ENCODE measurements at places on chromosomes 3 and 15.
A peak's percentile ranks its signal among the peaks of the same experiment; 100 is the strongest.

DNA sequence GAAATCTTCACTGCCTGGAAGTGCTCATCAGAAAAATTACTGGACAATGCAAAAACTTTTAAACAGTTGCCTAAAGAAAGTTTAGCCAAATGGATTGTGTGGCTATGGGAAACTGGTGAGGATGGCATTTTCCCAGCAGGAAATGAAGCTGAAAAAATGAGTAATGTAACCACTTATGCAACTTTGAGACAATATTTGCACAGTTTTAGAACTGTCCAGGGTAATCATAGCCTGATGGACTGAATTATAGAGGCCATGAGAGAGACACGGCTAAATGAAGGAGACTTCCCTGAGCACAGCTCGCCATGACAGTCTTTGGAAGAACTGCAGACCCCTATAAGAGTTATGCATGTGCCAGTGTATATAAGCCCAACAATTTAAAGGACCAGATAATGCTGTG lies 881.5 kb downstream of the VGLL3 start:
- no peak for DNase-seq

DNA sequence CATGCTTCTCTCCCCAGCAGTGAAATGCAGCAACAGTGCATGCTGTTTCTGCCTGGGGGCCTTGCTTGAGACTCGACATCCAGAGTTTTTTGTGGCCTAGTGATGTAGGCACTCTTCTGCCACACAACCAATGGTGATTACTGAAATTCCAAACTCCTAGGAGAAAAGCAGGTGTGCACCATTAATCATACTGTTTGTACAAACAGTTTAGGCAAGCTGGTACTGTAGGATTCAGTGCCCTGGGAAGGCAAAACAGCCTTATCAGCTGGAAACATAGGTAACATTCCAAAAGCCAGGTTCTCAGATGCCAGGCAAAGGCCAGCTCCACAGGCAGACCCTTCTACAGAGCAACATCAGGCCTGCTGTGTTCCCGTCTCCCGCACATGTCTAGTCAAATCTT lies 17.5 kb upstream of the RBP1 start:
- DNase-seq = no peak

DNA sequence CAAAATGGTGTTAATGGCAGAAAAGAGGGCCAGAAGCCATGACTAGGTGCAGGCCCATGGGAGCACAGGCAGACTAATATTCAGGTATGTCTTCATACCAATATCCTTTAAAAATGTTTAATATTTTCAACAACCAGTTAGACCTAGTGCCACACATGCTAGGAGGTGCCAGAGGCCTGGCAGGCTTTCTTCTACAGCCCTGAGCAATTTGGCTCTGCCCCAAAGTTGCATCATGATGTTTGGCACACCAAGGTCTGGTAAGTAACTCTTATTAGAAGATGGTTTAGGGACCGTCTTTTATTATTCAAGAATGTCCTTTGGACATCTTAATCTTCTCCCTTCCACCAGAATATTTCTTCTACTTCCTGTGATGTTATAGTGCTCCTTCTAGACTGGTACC lies 34.8 kb downstream of the MITF start:
- DNase-seq = no peak

DNA sequence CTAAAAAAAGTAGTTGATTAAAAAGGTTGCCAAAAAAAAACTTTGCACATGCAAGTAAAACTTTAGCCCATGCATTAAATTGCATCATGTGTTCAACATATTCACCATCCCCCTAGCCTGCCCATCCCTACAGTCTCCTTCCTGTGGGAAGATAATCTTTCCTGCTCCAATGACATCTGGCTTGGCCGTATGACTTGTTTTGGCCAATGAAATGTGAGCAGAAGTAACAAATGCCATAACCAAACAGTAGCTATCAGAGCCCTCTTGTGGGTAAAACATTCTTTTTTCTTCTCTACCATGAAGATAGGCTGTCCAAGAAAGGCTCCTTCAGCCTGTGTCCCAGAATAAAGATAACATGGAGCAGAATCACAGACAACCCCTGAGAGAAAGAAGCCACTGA lies 15.3 kb downstream of the ERC2 start:
- DNase-seq = no peak

- no peak for DNase-seq
These were observed 17.7 kb upstream of the GSK3B start for GRCh38 chr3:120111898-120112297.

GRCh38 chr3:52498137-52499054 lies 3.3 kb downstream of the STAB1 start:
- no peak for DNase-seq

DNA sequence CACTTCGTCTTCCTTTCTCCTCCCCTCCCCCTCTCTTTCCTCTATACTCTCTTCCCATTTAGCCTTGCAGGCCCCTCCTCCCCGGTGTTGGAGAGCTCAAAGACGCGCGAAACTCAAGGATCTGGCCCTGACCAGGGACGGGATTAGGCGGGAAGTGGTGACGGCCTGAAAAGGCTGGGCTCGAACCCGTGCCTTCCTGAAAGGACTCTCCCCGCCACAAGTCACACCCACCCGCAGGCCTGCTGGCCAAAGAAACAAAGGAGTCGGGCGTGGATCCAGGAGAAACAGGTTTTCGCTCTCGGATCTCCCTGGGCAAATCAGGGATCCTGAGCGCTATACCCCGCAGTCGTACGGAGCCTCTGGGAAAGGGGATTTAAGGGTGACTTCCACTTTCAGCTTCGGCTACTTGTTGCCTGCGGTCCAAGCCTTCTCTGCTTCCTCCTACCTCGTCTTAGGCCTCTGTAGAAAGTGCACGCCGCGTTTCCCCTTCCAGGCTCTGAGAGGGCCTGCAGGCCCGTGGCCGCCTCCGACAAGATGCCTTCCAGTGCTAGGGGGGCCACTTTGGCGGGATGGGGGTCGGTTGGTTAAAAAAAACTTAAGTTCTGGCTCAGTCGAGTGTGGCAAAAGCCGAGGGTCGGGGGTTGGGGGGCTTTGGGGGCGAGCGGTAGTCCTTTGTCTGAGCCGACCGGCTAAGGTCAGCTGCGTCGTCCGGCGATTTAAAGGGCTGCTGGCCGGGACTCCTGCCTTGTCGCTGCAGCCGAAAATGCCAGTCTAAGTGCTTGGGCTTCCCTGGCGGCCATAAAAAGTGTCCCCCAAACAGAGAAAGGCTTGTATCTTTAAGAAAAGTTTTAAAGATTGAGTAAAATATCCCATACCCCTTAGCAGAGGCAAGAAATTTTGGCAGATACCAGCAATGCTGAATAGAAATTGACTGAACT lies 8.2 kb downstream of the ZIC4 start:
- DNase-seq = no peak

DNA sequence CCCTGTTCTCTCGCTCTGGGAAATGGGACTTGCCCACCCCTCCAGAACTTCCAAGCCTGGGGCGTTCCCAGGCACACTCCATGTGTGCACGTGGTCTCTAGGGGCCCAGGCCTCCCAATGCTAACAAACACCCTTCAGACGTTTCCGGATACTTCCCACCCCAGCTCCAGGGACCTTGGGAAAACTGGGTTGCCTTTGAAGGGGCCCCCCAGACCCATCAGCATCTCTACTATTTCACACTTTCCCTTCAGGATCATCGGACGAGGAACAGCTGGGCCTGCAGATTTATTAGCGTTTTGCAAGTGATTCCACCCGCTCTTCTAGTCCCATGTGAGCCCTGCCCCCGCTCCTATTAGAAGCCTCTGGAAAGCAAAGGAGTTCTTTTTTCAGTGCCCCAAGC lies 63.2 kb downstream of the MAGEF1 start:
- DNase-seq = no peak

GRCh38 chr3:127064391-127065137 lies 81.6 kb downstream of the PLXNA1 start:
- no peak for DNase-seq

DNA sequence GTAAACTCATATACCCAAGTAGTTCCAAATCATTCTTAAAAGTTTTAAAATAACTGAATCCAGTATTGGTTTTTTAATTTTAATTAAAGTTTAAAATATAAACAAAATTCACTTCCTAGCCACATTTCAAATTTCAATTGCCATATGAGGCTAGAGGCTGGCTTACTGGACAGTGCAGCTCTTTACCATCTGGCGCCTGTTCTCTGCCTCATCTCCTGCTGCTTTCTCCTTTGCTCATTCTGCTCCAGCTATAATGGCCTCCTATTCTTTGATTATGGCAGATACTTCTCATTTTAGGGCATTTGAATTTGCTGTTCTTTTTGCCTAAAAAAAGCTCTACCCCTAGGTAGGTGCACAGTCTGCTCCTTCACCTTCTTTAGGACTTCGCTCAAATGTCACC lies 19.1 kb downstream of the ARMC8 start:
- DNase-seq = peak; percentile 19

GRCh38 chr3:144181062-144181461 lies 209.4 kb downstream of the DIPK2A start:
- DNase-seq = no peak

- DNase-seq = peak; percentile 51
These were observed 14.4 kb upstream of the TBL1XR1 start for GRCh38 chr3:177211503-177212277.

- no peak for DNase-seq
These were observed 18.9 kb downstream of the SH3BP5 start for GRCh38 chr3:15313461-15313860.

DNA sequence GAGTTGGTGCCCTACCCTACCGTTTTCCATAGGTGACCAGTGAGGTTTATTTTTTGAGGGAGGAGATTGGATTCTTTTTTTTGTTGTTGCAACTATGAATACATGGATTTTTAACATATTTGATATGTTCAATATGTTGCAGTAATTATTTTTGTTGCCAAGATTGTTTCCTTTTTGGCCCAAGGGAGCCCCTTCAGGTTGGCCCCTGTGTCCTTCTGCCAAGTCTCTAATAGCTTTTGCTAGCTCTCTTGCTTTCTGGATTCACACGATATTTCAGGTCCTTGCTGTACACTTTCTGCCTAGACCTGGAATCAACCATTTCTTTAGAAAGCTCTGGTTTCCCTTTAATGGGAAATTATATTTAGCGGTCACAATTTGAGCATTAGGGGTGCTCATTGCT lies 22.7 kb upstream of the SLC28A1 start:
- no peak for DNase-seq

GRCh38 chr15:63895194-63895593 lies 61.4 kb upstream of the HERC1 start:
- DNase-seq = peak; percentile 85

- DNase-seq = no peak
These were observed 5.1 kb downstream of the EPHB3 start for GRCh38 chr3:184566441-184567414.

DNA sequence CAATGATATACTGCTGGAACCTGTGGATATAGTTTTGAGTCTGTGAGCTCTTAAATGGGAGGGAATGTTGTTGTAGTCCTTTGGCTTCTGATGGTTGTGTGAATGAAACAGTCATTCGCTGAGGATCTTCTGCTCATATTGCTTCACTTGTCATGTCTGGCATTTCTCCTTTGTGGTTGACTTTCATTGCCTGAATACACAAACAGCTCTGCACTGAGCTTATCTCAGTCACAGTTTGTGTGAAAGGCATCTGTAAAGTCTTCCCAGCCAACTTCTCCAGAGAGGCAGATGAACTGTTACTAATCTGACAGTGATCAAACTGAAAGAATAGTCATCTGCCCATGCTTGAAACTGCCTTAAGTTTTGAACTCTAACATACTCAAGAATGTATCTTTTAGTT lies 59.8 kb downstream of the TMED3 start:
- peak; percentile 60 for DNase-seq

DNA sequence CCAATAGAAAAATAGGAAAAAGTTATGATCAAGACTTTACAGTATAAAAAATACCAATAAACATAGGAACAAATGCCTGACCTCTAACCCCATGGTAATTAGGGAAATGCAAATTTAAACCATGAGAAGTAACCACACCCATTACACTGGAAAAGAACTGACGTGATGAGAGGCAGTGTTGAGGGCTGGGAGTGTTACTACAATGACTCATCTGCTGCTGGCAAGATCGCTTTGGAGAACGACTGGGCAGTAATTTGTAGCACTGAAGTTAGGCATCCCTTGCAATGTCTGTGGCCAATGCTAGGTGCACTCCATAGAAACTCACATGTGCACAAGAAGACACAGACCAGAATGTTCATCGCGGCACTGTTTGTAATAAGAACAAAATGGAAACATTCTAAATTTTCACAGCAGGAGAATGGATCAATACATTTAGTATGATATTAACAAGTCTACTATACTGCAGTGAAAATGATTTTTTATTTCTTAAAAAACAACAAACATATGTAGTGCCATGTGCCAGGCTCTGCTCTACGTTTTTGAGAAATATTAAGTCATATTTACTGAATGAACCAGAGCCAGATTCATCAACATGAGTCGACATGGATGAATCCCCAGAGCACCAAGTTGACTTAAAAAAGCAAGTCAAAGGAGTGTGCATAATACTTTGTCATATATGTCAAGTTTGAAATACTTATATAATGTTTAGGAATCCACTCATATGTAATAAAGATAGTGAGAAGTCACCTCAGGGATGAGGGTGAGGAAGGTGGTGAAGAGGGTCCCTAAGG lies 37.6 kb upstream of the EPHB3 start:
- peak; percentile 63 for DNase-seq

- no peak for DNase-seq
These were observed 6.1 kb downstream of the MFGE8 start for GRCh38 chr15:88907111-88907510.

DNA sequence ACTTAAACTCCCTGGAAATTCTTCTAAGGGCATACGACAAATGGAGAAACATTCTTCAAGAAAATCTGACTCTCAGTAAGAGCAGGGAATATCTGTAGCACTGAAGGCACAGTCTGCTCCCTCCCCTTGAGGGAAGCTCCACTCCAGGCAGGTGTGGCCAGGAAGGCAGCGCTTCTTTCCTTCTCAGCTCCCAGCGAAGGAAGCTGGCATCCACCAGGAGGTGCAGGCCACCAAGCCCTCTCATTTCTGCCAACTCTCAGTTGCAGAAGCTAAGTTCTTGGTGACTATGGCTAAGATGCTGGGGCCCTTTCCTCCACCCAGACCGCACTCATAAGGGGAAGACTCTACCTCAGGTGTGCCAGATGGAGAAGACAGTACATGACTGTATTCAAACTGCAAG lies 37.7 kb upstream of the SLC41A3 start:
- no peak for DNase-seq

DNA sequence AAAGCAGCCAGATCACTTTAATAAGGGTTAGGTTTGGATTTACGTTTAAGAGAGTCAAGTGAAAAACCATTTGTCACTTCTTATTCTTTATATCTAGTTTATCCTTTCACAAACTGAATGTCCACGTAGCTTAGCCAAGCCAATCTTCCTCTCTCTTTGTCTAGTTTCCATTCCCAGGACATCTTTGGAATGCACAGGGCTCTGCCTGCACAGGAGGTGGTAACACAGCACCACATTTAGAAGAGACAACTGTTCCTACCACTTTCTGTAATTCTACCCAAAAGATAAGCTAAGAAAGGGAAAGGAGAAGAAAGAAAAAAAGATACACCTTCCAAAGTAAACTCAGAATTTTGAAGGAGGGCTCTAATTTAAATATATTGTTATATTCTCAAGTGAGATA lies 67.9 kb downstream of the IGSF11 start:
- DNase-seq = no peak

DNA sequence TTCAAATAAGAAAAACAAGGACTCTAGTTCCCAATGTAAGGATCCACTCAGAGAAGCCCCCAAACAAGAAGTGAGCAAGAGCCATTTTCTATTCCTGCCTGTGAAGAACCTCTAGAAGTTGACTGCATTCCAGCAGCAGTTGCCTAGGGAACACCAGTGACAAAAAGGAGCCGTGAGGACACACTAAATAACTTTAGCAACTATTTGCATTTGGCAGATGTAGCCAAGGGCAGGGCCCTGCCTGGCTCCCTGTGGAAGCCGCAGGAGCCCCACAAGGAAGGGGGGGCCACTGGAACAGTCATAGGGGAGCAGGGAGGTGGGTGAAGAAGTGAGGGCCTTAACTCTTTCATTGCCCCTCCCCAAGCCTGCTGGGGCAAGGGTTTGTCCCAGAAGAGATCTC lies 470.2 kb upstream of the PROK2 start:
- no peak for DNase-seq

GRCh38 chr3:49785565-49786356 lies 581 bp downstream of the IP6K1 start:
- peak; percentile 74 for DNase-seq
